GM06990 (cell line): ENCODE measurements at places on chromosomes 5 and 9.

- DNase-seq = no peak
Observed at GRCh38 chr5:54018438-54018837, 291.9 kb downstream of the ARL15 start.

GRCh38 chr9:95494022-95494415, 22.8 kb downstream of the PTCH1 start:
- DNase-seq = peak; percentile 61

DNA sequence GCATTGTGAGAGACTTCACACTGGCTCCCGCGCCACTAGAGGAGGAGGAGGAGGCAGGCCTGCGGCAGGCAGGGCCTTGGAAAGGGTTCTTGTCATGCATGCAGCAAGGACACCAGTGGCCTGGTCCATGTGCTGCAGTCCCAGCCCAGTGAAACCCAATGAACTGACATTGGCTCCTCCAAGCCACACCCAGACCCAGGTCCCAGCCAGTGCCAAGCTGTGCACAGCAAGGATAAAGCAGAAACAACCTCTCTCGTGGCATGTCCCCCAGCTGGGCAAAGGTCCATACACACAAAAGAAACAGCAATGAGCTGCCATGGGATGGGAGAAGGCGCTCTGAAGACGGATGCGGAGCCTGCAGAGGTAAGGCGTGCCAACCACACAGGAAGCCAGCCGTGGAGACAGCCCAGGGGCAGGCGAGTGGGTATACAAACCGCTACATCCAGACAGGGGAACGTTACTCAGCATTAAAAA, 89.2 kb downstream of the SEMA4D start:
- DNase-seq = peak; percentile 44

GRCh38 chr9:86098824-86099700, at the start of gene GOLM1:
Gene GOLM1, minus strand, starts transcription at chr9:86099558. Its CDS starts 20,238 bp downstream, at chr9:86079320.
- peak; percentile 77 for DNase-seq

GRCh38 chr5:40634154-40634553, 45.6 kb upstream of the PTGER4 start:
- no peak for DNase-seq

DNA sequence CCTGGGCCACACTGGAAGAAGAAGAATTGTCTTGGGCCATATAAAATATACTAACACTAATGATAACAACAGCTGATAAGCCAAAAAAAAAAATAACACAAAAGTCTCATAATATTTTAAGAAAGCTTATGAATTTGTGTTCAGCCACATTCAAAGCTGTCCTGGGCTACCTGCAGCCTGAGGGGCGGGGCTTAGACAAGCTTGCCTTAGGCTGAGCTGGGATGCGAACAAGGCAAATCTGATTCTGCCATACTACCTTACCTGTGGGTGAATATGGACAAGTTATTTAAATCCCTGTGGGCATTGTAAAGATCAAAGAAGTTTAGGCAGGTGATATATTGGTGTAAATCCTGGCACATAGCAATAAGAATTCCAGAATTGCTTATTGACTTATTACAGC, 212.3 kb upstream of the ATP10B start:
- DNase-seq = no peak

GRCh38 chr5:54108136-54108535, 202.2 kb downstream of the ARL15 start:
- no peak for DNase-seq

DNA sequence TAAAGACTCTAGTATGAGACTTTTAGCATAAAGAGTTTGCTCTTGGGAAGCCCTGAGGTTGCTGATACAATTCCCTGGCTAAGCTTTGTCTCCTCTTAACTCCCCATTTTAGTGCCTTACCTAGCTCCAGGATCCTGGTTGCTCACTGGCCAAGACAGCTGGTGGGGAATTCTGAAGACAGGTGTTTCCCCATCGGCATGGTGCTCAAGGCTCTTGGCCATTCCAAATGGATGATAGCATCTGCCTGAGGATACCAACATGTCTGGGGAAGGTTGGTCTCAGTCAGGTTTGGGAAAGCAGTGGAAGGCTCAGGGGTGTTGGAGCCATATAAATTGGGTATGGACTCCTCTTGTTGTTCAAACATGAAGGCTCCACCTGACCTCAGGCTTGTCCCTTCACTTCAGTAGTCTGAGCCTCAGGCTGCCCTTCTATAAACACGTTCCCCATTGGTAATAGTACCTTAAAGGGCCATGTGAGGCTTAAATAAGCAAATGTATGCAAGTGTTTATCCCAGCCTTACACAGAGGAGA, 44.5 kb upstream of the CXCL14 start:
- no peak for DNase-seq

GRCh38 chr5:139904566-139904815, 108.9 kb downstream of the PSD2 start:
- DNase-seq = no peak

- DNase-seq = no peak
Observed at GRCh38 chr9:87599901-87600610, 102.4 kb downstream of the DAPK1 start.

DNA sequence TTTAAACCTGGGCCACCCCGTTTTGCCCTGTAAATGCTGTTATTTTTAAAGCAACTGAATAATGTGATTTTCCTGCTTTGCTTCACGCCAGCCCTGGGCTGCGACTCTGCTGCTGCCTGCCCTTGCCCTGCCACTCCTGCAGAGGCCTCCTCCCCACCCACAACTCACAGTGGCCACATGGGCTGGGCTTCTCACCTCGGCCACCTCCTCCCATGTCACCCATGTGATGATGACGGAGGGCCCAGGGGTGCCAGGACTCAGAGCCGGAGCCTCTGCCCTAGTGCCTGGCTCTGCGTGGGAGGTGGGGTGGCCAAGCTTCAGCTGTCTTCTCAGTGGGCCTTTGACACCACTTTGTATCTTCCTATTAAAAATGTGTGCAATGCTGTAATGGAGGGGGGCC, 48.1 kb upstream of the NKD2 start:
- DNase-seq = no peak

DNA sequence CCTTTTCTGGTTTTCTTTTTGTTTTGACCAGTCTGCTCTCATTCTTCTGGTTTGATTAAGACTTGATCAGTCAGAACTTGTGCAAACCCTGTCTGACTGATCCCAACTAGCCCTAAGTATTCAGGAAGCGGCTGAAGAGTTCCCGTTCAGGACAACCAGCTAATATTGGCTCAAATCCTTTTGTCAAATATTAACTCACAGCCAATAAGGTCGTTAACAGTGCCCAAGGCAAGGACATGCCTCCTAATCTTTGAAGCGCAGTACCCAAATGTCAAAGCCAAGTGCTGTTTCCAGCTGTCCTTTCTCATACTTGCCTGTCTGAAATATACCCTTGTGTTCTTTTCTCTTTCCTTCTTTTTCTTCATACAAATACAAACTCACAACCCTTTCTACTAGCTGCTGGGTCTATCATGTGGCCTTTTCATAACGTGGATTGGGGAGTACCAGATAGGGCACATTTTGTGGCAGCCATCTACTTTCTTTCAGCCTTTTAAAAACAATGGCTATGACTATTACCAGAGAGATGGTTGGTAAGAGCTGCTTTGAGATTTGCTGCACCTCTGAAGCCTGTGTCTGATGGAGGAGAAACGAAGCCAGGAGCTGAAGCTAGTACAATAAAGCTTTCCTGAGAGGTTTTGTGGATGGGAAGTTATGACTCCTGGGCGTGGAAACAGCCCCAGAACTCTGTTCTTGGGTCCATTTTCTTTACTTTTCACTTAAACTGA, 266.4 kb upstream of the ZNF608 start:
- no peak for DNase-seq

GRCh38 chr9:91162784-91163443, 198.8 kb downstream of the AUH start:
- peak; percentile 61 for DNase-seq

DNA sequence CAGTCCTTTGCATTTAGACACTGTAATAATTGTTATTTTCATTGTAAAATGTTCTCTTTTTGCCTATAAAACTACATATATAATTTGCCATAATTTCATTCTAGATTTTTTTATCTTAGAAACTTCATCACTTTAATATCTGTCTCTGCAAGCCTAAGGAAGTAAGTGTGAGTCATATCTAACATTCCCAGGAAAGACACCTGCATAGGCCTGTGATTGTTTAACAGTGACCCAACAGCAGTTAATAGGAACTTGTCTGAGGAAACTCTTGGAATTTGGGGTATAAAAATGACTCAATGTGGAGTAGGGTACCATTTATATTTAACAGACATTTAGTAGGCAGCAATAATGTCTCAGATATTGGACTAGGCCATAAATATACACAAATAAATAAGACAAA, 229.2 kb upstream of the FAM174A start:
- no peak for DNase-seq

GRCh38 chr9:88378317-88378716, 9.9 kb upstream of the SPIN1 start:
- DNase-seq = no peak

GRCh38 chr5:14385019-14385418, 196.6 kb upstream of the OTULINL start:
- DNase-seq = no peak

- no peak for DNase-seq
Observed at GRCh38 chr5:90424245-90424644, 14.7 kb upstream of the CETN3 start.

- no peak for DNase-seq
Observed at GRCh38 chr5:3153226-3153858, 401.9 kb upstream of the IRX2 start.

- DNase-seq = no peak
Observed at GRCh38 chr5:66517351-66517750, 78.8 kb upstream of the MAST4 start.

DNA sequence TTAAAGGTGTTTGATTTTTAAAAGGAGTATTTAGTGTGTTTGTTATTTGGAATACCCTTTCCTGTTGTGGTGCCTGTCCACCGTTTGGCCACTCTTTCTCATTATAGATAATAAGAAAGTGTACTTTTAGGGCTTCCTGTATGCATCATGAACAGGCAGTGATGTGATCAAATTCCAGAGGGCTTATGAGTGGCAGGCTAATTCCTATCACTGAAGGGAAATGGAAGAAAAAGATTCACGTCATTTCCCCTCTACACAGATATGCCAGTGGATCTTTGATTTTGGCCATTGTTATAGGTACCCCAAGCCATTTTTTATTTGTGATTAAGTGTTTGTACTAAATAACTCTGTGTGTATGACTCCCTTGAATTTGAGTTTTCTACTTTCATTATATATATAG, 37.1 kb downstream of the RPS6 start:
- DNase-seq = no peak

DNA sequence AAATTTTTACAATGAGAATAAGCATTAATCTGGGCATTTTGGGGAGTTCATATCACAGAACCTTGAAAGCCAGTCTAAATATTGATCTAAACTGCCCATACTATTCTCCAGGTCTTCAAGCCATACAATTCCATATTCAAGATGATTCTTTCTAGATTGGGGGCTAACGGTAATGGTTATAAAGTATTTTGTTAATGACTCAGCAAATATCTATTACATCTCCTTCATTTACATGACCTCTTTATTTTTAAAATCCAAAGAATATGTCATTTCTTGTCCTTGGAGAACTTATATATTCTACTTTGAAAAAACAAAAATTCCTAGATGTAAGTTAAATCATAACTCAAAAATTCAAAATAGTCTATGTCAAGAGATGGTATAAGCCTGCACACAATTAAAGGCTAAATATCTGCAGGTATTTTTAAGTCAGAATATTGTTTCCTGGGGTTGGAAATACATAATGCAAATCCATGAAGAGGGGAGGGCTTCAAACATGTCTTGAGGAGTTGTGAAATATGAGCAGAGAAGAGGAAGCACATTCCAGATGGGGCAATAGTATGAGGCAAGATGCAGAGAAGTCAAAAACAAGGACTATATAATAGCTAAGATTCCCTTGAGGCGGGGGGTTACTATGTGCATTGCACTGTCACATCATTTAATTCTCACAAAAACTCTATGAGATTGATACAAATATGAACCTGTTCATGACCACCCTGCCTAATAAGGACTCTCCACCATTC, 526.4 kb downstream of the NR2F1-AS1 start:
- DNase-seq = no peak

DNA sequence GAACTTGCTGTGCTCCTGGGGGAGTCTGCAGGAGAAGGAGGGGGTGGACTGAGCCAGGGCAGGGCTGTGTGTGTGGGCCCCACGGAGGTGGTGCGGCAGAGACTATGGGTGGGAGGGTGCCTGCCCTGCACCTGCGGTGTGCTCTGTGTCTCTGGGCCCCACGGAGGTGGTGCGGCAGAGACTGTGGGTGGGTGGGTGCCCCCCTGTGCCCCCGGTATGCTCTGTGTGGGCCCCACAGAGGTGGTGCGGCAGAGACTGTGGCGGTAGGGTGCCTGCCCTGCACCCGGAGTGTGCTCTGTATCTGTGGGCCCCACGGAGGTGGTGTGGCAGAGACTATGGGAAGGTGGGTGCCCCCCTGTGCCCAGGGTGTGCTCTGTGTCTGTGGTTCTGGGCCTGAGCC, 103.7 kb downstream of the EHMT1 start:
- no peak for DNase-seq

- DNase-seq = no peak
Observed at GRCh38 chr5:96675882-96676281, 13.7 kb downstream of the CAST start.

DNA sequence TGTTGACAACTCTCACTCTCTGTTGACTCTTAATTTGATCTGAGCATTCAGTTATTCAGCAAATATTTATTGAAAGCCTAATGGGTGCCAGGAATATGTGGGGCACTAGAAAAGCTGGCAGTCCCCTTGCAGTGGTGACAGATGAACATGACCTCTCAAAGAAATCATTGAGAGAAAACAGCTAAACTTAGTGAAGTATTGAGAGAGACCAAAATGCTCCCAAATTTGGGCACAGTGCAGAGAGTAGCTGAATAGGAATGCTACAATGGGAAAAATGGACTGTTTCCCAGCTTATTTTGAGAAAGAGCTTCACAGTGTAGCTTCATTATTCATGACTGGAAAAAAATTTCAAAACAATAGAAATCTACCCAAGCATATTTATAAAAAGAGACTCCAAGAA, 257.9 kb downstream of the SGCD start:
- no peak for DNase-seq

DNA sequence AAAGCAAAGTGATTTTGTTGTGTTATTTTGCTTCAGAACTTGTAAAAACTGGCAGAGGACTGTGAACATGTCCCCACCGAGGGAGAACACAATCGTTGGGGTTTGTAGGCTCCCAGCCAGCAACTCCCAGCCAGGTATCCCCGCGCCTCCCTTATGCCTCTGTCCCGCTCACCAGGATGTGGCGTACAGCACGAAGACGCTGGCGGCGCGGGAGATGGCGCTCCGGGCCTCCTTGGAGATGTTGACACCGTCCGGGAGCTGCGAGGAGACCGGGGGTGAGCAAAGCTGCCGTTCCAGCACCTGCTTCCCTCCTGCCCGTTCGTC, 630 bp downstream of the POLE3 start:
- no peak for DNase-seq

DNA sequence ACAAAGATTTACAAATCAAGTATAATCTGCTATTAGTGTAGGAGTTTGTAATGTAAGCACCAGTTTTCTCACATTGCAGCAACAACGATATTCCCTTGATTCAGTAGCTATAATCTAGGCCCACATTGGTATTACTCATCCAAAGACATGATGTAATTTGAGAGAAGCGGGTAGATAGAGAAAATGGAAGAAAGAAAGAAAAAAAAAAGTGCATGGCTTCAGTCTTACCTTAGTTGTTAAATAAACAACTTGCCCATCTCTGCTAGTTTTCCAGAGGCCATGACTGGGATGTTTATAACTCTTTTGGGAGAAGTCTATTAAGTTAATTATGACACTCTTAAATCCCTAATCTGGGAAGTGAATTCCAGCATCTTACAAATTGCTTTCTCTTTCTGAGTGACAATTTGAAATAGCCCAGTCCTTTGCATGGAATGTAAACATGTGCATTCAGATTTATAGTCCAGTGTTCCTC, 2.8 kb downstream of the MELK start:
- DNase-seq = no peak
